OCI-LY7 (cell line): ENCODE measurements at places on chromosomes 3 and 15. TPM values are rescaled to one million over a fixed set of nuclear protein-coding genes. Genes with fewer than 3 reads are reported as not detected.
A peak's percentile ranks its signal among the peaks of the same experiment; 100 is the strongest.

DNA sequence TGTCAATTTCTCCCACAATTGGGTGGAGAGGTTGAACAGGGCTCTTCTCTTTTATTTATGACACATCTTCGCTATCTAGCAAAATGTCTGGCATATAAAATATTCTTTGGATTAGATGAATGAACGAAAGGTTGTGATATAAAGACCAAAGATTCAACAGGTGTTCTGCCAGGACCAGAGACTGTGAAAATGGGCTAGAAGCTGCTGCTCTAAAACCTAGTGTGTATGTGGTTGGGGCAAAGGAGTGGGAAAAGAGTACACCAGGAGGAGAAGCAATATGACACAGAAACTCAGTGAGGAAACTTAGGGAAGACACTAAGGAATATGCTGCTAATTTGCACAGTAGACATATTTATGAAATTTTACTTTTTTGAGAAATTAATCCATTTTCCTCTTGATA is 102.0 kb upstream of the CCDC80 start:
- no peak for DNase-seq

PARP15 gene
- total RNA-seq = 0.70 and 0.81 TPM in 2 replicates

GRCh38 chr15:63881431-63881830 is 47.7 kb upstream of the HERC1 start:
- DNase-seq = peak; percentile 62

SLC22A14 gene
- total RNA-seq = not detected in 2 replicates

GRCh38 chr15:98755781-98756180 is 107.4 kb downstream of the IGF1R start:
- DNase-seq = no peak

GRCh38 chr3:63295356-63295755 is 17.2 kb downstream of the SYNPR start:
- no peak for DNase-seq
